Cardiac muscle cell (in vitro differentiated cells and primary cell): ENCODE measurements at places on chromosomes 4 and X. TPM values are rescaled to one million over a fixed set of nuclear protein-coding genes. Genes with fewer than 3 reads are reported as not detected.

GRCh38 chrX:100658941-100659381, 15.0 kb downstream of the SRPX2 start:
- H3K4me1 ChIP-seq, result no peaks in the 10 kb centered on the region

DNA sequence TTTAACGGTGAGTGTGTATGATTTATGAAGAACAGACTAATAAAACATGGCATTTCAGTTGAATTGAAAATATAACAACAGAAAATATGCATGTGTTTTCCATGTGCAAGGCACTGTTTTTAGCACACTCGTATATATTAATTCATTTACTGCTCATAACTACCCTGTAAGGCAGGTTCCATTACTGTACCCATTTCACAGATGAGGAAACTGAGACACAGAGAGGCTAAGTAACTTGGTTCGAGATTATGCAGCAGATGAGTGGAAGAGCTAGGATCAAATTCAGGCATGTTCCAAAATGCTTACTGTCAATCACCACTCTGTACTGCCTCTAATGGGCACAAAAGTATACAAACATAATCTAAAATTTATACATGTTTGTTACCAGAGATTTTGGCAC, 20.4 kb downstream of the MBNL3 start:
- no peaks in the 10 kb centered on the region for H3K27me3 ChIP-seq
- DNase-seq, result no peak
- no peak overlapping the region for H3K4me3 ChIP-seq
- no peaks in the 10 kb centered on the region for H3K36me3 ChIP-seq
- H3K27ac ChIP-seq, result no peak overlapping the region

- no peaks in the 10 kb centered on the region for H3K4me1 ChIP-seq
- H3K36me3 ChIP-seq, result no peaks in the 10 kb centered on the region
- no peak overlapping the region for H3K27ac ChIP-seq
- no peak for DNase-seq
Observed at GRCh38 chr4:11471046-11471441, 42.4 kb upstream of the HS3ST1 start.

DNA sequence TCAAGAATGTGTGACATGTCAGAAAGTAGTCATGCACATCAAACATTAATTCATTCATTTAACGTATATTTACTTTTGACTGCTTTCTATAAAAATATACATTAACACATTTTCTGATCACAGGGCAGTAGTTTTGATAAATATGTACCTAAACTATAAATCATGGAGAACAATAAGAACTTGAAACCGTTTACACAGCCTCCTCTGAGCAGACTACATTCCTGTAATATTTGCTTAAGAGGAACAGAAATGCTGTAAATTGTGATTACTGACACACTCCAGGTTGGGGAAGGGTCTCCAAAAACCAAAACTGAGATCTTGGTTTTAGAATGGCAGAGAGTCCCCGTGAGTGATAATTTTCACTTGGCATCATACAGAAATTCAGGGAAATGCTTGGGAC, 120.7 kb upstream of the PPARGC1A start:
- no peaks in the 10 kb centered on the region for H3K36me3 ChIP-seq
- H3K4me1 ChIP-seq, result no peaks in the 10 kb centered on the region
- H3K27me3 ChIP-seq, result no peaks in the 10 kb centered on the region
- no peak for DNase-seq
- H3K4me3 ChIP-seq, result no peak overlapping the region

GRCh38 chr4:126251169-126251568, 936.4 kb downstream of the FAT4 start:
- H3K27me3 ChIP-seq, result no peaks in the 10 kb centered on the region
- H3K36me3 ChIP-seq, result no peaks in the 10 kb centered on the region
- no peak overlapping the region for H3K27ac ChIP-seq
- no peak overlapping the region for H3K4me3 ChIP-seq

SSX7 gene
- not detected in 2 replicates for total RNA-seq

AMER1 gene
- total RNA-seq, result 6.4 and 8.0 TPM in 2 replicates

- H3K27ac ChIP-seq, result no peak overlapping the region
- H3K4me3 ChIP-seq, result no peak overlapping the region
- DNase-seq, result peak; percentile 60
- no peaks in the 10 kb centered on the region for H3K27me3 ChIP-seq
- H3K4me1 ChIP-seq, result peaks cover 12% of the 10 kb centered on the region
Observed at GRCh38 chrX:133670383-133670782, 255.1 kb upstream of the GPC4 start.

DNA sequence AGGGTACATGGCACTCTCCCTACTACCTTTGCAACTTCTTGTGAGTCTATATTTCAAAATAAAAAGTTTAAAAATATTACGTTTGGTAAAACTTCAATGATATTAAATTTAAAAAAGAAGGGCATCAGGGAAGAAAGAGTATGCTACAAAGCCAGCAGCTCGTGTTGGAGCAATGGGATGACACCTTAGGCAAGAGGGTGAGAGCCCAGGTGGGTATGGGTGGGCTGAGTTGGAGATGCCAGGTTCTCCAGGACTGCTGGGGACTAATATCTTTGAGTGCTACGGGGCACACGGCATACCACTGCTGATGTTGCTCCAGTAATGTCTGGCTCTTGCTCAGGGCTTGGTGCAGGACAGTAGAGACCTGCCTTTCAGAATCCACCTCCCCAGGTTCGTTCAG, 132.4 kb downstream of the EVC2 start:
- H3K4me3 ChIP-seq, result no peak overlapping the region
- H3K36me3 ChIP-seq, result no peaks in the 10 kb centered on the region
- no peak overlapping the region for H3K27ac ChIP-seq
- H3K4me1 ChIP-seq, result no peaks in the 10 kb centered on the region
- H3K27me3 ChIP-seq, result no peaks in the 10 kb centered on the region

GPR173 gene
- 4.8 and 12.6 TPM in 2 replicates for total RNA-seq

CYBB gene
- total RNA-seq, result 0.42 and 0.60 TPM in 2 replicates

DNA sequence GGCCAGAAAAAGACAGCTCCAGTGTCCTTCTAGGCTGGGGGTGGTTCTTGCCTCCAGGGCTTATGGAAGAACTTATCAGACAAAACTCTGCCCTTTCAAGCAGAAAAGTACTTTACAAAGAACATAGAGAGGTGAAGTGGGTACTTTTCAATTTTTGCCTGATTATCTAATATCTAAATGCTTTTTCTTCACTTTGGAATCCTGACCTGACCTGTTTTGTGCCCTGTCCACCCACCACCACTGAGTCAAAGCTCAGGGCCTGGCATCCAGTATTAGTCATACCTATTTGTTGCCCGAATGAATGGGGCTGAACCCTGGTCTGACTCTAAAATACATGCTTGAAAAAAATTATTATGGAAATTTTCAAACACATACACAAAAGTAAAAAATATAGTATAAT, 37.2 kb downstream of the RTL9 start:
- H3K36me3 ChIP-seq, result no peaks in the 10 kb centered on the region
- H3K4me1 ChIP-seq, result no peaks in the 10 kb centered on the region

DNA sequence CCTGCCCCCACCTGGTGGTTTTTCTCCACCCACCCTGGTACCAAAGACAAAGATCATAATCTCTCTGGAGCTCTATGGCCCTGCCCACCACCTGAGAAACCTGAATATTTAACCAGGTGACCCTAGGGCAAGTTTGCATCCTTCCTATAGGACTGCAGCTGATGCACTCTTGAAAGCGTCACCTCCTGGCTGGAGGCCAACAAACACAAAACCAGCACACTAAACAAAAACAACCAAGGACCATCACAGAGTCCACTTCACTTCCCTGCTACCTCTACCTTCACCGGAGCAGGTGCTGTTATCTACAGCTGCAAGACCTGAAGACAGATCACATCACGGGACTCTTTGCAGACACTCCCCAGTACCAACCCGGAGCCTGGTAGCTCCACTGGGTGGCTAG, 296.7 kb upstream of the FGF13 start:
- H3K4me1 ChIP-seq, result no peaks in the 10 kb centered on the region
- H3K27ac ChIP-seq, result no peak overlapping the region
- H3K27me3 ChIP-seq, result no peaks in the 10 kb centered on the region
- H3K36me3 ChIP-seq, result no peaks in the 10 kb centered on the region
- DNase-seq, result no peak

GRCh38 chrX:44152852-44153251, 179.7 kb upstream of the NDP start:
- no peaks in the 10 kb centered on the region for H3K27me3 ChIP-seq
- no peak overlapping the region for H3K27ac ChIP-seq
- H3K4me3 ChIP-seq, result no peak overlapping the region
- no peak for DNase-seq
- no peaks in the 10 kb centered on the region for H3K36me3 ChIP-seq

DNA sequence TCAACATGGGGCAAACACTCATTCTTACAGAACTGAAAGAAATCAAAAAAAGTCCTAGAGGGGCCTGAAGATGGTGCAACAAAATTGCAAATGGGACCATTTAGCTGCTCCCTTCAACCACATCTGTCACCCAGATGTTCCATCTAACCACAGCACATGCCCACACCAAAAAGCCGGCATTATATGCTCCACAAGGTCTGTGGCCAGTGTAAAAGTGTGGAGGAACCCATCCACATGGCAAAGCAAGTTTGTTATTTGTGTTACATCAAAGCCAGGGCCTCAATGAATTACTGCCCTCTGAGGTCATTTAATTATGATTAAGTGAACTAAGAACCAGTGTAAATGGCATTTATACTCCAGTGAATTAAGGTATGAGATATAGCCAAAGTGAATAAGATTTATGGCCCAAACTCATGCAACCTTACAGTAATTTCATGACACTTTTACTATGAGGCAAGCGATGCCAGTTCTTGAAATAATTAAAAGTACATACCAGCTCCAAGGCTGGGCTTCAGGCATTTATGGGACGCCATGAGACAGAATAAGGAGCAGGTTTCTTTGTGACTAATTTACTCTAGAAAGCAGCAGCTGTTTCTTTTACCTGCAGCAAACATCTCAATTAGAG, 48.7 kb upstream of the FGF16 start:
- no peak overlapping the region for H3K27ac ChIP-seq
- DNase-seq, result no peak
- H3K4me3 ChIP-seq, result no peak overlapping the region
- H3K27me3 ChIP-seq, result no peaks in the 10 kb centered on the region
- no peaks in the 10 kb centered on the region for H3K36me3 ChIP-seq

DNA sequence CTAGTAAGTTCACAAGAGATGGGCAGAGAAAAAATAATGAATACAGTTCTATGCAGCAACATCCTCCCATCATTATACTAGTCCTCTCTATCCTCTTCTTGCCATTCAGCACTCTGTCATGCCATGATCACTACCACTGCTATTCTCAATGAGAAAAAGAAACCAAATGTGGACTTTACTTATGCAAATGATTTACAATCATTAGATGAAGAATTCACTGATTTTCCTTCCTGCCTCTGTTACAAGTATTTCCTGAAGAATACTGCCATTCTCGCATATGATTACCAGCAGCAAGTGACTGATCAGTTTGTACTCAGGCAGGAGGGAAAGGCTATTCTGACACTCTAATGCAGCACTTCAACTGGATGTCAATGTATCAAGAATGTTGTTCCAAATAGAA, 50.3 kb downstream of the WDFY3 start:
- no peaks in the 10 kb centered on the region for H3K27me3 ChIP-seq
- H3K36me3 ChIP-seq, result no peaks in the 10 kb centered on the region
- H3K27ac ChIP-seq, result no peak overlapping the region
- no peak overlapping the region for H3K4me3 ChIP-seq

GRCh38 chr4:140926672-140927071, 170.5 kb upstream of the TBC1D9 start:
- peaks cover 10% of the 10 kb centered on the region for H3K4me1 ChIP-seq
- no peak overlapping the region for H3K27ac ChIP-seq
- no peak overlapping the region for H3K4me3 ChIP-seq
- no peaks in the 10 kb centered on the region for H3K27me3 ChIP-seq

AP1AR gene
- total RNA-seq, result 24.4 and 28.0 TPM in 2 replicates

GRCh38 chr4:104726002-104726401, 231.3 kb upstream of the CXXC4 start:
- DNase-seq, result no peak
- H3K27me3 ChIP-seq, result no peaks in the 10 kb centered on the region
- H3K27ac ChIP-seq, result no peak overlapping the region
- no peak overlapping the region for H3K4me3 ChIP-seq
- H3K36me3 ChIP-seq, result no peaks in the 10 kb centered on the region

USP51 gene
- total RNA-seq, result 4.8 and 7.3 TPM in 2 replicates

USP53 gene
- total RNA-seq, result 17.8 and 28.1 TPM in 2 replicates

CNGA1 gene
- 1.9 TPM in 1 of 2 replicates, not detected in the other for total RNA-seq

DNA sequence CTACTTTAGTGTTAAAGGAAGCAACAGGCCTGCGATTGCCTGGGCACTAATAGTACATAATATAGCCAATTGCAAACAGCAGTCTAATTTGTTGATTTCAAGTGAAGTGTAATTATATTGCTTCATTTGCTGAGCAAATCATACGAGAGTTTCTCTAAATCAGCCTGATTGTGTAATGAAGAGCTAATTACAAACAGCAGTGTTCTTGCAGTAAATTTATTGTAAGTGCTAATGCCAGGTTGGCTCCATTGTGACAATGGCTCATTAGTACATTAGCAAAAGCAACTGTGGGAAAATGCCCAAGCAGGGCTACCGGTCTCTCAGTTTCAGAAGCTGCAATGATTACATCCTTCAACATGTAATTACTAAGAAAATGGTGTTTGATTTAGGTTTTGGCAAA, 591.5 kb downstream of the GALNTL6 start:
- H3K36me3 ChIP-seq, result no peaks in the 10 kb centered on the region
- no peak for DNase-seq
- H3K27ac ChIP-seq, result no peak overlapping the region
- no peak overlapping the region for H3K4me3 ChIP-seq
- no peaks in the 10 kb centered on the region for H3K27me3 ChIP-seq

DNA sequence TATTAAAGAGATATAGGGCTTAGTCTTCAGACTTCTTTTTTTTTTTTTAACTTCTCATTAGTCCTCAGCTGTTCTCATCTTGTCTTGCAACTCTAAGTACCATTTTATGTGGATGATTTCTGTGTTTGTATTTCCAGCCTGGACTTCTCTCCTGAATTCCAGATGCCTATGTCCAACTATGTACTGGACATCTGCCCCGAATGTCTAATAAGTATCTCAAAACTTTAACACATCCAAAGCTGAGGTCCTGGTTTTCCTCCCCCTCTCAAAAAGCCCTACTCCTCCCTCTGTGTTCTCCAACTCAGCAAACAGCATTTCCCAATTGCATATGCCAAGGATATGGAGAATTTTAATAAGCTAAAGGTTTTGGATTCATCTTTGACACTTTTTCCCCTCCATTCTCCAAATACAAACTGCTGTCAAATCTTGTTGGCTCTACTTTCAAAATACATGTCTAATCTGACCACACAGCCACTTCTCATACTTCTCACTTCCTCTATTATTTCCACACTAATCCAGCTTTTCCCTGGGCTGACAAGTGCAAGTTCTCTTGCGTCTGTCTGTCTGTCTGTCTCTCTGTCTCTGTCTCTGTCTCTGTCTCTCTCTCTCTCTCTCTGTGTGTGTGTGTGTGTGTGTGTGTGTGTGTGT, 79.8 kb downstream of the CLCN5 start:
- no peaks in the 10 kb centered on the region for H3K4me1 ChIP-seq
- no peak overlapping the region for H3K4me3 ChIP-seq
- DNase-seq, result no peak
- no peak overlapping the region for H3K27ac ChIP-seq
- no peaks in the 10 kb centered on the region for H3K27me3 ChIP-seq
